ENCODE measurements at places on chromosomes 5 and 9. TPM values are rescaled to one million over a fixed set of nuclear protein-coding genes. Genes with fewer than 3 reads are reported as not detected.

Gene ADAMTS13
- 0.07 TPM for total RNA-seq

Gene ARID3C
- total RNA-seq: not detected

Gene ZNF658
- 2.6 TPM for total RNA-seq

Gene ENTREP1
- 0.51 TPM for total RNA-seq

Gene JAKMIP2
- total RNA-seq: 1.2 TPM

Gene CRB2
- total RNA-seq: not detected

Gene PTGS1
- total RNA-seq: 0.07 TPM

Gene CCL27
- not detected for total RNA-seq

Gene GZMA
- 0.16 TPM for total RNA-seq

Gene STKLD1
- total RNA-seq: not detected

Gene MAPK9
- total RNA-seq: 26.6 TPM

Gene NTNG2
- 1.1 TPM for total RNA-seq

Gene ZBED3
- 0.76 TPM for total RNA-seq

Gene TEX48
- not detected for total RNA-seq

Gene TRIM52
- 3.5 TPM for total RNA-seq

Gene PCDHB2
- total RNA-seq: 0.37 TPM

Gene IFNA21
- total RNA-seq: not detected

Gene PCDHA5
- not detected for total RNA-seq

Gene PTGES
- total RNA-seq: 0.10 TPM

Gene PCDHGA5
- total RNA-seq: 0.21 TPM

Gene TAF9
- total RNA-seq: 189 TPM

Gene ARHGAP26
- 4.8 TPM for total RNA-seq

Gene LCN6
- not detected for total RNA-seq

Gene CDK5RAP2
- total RNA-seq: 65.3 TPM

Gene GRM6
- not detected for total RNA-seq

Gene CAAP1
- total RNA-seq: 26.1 TPM

Gene CDKN2B
- not detected for total RNA-seq

Gene FAM200C
- total RNA-seq: 5.0 TPM

Gene PHYKPL
- total RNA-seq: 11.8 TPM

Gene FASTKD3
- 24.7 TPM for total RNA-seq

Gene PAIP1
- total RNA-seq: 116 TPM

Gene FOXE1
- not detected for total RNA-seq

Gene IRX1
- 1.1 TPM for total RNA-seq

Gene LRRC26
- total RNA-seq: not detected

Gene DMAC1
- total RNA-seq: 40.3 TPM

Gene PPP3R2
- total RNA-seq: not detected
